Brain (organoid and tissue), 16 donors: ENCODE measurements at places on chromosomes 1 and 21. TPM values are rescaled to one million over a fixed set of nuclear protein-coding genes. Genes with fewer than 3 reads are reported as not detected.

DNA sequence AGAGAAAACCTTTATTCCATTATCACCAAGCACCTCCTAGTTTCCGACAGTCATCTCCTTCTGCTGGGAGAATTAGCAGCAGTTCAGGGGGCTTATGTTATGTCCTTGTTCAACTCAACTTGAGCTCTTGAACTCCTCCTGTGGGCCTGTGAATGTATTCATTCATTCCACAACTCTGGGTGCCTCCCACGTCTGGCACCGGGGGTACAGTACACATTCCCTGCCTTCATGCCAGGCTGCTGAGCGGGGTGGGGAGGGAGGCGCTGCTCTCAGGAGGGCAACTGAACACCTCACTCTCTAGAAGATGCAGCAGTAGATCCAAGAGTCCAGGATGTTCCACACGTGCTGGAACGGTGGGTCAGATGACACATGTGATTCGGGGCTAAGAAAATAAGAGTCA lies 4.3 kb upstream of the MX2 start:
- no peak for DNase-seq

The WNT3A gene
- polyA plus RNA-seq = not detected

- no peak for DNase-seq
Measured at GRCh38 chr1:61659061-61659460, 65.9 kb downstream of the TM2D1 start.

The FMN2 gene
- 40.2 TPM for polyA plus RNA-seq

The RHOU gene
- 18.4 TPM for polyA plus RNA-seq

DNA sequence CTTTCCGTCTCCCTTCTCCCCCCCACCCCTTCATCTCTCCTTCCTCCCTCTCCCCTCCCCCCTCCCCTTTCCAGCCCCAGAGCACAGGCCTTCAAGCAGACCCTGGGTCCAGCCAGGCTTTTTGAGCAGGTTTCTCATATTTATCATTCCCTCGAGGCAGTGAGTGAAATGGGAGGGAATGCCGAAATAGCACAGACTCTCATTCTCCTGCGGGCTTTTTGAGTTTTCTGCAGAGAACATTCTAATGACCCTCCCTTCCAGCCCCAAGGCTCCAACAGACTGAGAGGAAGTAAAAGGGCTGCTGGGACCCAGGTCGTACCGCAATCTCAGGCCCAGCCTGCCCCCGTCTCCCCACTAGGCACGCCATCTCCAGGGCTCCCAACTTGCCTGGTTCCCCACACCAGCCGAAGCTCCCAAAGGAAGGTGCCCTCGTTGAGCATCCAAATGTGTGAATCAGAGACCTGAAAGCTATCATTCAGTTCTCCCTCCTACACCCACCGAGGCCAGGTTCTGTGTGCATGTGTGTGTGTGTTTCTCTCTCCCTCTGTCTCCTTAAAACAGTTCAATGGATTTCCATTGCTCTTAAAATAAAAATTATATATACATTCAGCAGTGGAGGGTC lies 22.3 kb downstream of the ACTA1 start:
- DNase-seq = no peak
